ENCODE measurements at places on chromosomes 12 and 14.
A peak's percentile ranks its signal among the peaks of the same experiment; 100 is the strongest.

GRCh38 chr12:14769466-14769968, 33.8 kb downstream of the WBP11 start:
- peak; percentile 48 for DNase-seq

DNA sequence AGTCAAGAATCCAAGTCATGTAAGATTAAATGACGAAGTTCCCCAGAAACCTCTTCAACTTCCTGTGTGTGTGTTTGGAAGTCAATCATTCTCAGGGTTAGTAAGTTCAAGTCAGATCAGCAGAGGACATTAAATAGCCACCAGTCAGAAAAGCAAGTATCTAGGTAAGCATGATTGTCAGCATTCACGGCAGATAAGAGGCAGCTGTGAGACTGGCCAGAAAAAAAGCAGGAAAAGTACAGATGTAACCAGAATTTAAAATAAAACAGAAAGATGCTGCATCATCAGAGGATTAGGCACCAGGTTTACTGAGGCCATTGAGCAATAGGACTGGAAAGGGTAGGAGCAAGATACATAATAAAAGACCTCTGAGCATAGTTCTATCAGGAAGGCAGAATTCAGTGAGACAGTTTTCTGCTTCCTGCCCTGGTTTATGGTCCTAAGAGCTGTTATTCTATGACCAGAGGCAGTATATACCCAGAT, 606.9 kb downstream of the FSCB start:
- no peak for DNase-seq

DNA sequence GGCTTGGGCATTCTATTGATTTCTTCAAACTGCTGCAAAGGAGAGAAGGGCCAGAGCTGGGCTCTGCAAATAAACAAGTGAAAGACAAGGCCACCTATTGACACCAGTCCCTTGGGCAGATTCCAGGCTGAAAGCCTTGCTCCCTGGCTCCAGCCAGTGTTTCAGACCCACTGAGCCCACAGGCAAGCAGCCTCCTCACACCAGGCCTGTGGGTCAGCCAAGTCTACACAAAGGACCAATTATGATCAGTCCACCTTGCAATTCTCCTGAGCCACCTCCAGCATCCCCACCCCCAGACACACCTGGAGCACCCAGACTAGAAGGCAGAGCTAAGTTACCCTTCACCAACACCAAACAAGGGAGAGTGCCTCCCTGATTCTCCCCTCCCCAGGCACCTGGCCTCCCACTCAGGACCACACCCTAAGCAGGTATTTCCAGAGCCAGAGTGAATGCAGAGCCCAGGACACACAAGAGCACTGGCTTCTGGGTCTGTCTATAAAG, 13.8 kb downstream of the ACTN1 start:
- DNase-seq: no peak

- no peak for DNase-seq
Observed at GRCh38 chr14:70838076-70838475, 28.8 kb upstream of the MAP3K9 start.

GRCh38 chr14:64704143-64704742, at the start of gene PLEKHG3:
PLEKHG3 (plus strand) TSS chr14:64704424; CDS start chr14:64727632, 23,208 bp downstream.
- DNase-seq: peak; percentile 62

- DNase-seq: no peak
Observed at GRCh38 chr12:12474931-12475795, 87.5 kb downstream of the DUSP16 start.

- no peak for DNase-seq
Observed at GRCh38 chr14:75200451-75200850, 24.0 kb upstream of the TMED10 start.

DNA sequence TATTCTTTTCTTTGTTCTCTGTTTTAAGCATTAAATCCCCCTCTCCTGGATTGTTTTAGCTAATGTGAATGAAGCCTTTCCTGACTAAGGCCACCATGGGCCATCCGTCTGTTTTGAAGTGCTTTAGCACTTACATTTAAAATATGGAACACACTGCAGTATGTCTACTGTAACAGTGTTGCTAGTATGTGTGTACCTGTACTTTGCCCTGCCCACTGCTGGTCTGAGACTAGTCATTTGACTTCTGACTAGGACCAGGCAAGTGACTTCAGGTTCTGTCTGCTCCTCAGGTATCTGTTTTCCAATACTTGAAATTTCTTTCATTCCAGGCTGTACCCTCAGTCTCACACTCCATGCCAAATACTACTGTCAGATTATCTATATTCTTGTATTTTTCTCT, 120.1 kb upstream of the TSPAN8 start:
- no peak for DNase-seq

- DNase-seq: no peak
Observed at GRCh38 chr12:132384916-132385774, 55.8 kb upstream of the GALNT9 start.

DNA sequence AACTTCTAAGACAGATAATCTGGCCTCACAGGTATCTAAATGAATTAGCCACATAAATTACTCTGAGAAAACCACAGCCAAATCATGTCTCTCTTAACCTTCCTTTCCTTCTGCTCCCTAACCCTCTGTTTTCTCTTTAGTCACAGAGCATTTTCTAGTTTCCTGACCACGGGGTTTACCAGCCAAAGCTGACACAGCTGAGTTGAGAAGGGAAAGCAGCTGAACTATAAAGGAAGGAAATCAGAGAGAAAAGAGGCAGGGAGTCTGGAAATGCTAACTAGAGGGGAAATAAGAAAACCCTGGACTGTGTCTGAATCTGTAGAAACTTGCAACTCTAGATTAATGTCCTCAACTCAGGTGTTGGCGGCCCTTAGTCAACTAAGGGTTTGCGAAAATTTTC, 24.4 kb downstream of the ANKS1B start:
- DNase-seq: no peak

- peak; percentile 47 for DNase-seq
Observed at GRCh38 chr12:29710104-29710503, 73.6 kb downstream of the TMTC1 start.

DNA sequence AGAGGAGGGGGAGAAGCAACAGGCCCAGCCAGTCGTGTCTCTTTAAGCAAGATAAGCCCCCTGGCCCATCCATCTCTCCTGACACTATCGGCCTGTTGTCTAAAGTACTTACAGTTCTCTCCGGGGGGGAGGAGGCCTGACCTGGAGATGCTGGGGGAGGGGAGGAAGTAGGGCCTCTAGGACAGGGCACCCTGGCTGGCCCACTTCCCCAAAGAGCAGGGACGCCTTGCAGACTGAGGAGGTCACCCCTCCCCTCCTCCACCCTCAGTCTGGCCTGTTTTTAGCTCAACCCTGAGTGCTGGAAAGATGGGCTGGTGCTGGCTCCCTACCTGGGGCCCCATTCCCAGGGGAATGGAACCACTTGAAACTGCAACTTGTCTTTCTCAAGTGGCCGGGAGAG, 70.3 kb downstream of the TBX5 start:
- DNase-seq: no peak

DNA sequence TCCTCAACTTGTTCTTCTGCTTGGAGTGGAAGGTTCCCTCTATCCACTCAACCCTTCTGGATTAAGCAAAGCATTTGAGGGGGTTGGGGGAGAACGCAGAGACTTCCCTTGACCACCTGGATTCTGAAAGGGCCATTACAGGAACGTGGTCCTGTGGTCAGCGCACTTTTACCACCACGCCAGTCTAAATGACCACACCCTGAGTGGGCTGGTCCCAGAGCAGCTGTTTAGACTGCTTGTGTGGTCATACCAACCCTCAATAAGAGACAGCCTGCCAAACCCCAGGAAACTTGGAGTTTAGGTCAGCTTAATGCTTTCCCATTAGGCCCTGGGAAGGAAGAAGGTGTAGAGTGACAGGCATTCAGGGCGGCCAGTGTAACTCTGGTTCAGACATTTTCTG, 165.5 kb upstream of the ATP2B1 start:
- DNase-seq: no peak

DNA sequence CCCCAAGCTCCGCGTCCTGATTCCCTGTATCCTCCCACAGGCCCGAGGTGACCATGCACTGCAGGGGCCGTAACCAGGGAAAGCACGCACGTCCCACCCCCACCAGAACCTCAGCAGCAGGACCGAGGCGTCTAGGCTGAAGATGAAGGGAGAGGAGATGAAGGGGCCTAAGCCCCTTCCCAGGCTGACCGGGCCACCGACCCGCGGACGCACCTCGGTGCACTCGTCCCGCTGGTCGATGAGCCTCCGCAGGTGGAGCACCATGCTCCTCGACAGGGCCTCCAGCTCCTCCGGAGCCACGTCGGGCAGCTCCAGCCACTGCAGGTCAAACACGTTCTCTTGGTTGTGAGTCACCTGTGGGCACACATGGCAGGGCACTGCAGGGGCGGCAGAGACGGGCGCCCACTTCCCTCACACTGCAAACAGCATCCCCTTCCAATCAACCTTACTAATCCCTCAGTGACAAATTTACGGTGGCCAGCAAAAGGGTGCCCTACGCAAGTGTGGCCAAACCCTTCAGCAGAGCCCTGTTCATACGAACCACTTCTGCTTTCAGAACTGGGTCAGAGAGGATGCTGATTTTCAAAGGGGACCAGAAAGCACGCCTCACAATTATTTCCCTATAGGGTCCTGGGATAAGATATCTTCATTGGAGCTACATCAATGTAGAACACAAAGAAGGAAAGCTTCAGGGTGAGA, 77.8 kb downstream of the CCDC88C start:
- DNase-seq: no peak

DNA sequence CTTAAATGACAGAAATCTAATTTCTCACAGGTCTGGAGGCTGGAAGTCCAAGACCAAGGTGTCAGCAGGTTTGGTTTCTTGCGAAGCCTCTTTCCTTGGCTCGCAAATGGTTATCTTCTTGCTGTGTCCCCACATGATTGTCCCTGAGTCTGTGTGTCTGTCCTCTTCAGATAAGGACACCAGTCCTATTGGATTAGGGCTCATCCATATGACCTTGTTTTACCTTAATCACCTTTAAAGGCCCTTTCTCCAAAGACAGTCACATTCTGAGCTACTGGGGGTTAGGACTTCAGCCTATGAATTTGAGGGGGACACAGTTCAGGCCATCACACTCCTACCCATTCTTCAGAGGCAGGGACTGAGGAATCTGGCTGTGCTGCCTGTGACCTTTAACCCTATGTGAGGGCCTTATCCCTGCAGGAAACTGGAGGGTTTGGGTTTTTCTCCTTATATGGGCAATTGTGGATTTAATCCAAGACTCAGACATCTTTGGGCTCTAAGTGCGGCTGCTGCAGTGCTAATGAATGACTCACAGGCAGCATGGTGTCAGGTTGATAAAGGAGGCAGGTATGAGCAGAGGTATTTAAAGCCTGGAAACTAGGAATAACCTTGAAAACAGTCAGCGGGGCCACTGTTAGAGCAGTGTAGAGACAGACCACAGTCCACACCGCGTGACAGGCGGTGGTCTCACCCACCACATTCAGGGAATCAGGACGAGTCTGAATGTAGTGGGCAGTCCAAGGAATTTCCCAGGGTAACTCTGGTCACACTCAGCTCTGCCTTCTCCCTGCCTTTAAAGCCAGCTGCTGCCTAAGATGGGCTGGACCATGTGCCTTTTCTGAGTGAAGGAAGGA, 10.2 kb downstream of the TPCN1 start:
- DNase-seq: no peak

- no peak for DNase-seq
Observed at GRCh38 chr12:42382013-42382696, 56.2 kb downstream of the PPHLN1 start.

DNA sequence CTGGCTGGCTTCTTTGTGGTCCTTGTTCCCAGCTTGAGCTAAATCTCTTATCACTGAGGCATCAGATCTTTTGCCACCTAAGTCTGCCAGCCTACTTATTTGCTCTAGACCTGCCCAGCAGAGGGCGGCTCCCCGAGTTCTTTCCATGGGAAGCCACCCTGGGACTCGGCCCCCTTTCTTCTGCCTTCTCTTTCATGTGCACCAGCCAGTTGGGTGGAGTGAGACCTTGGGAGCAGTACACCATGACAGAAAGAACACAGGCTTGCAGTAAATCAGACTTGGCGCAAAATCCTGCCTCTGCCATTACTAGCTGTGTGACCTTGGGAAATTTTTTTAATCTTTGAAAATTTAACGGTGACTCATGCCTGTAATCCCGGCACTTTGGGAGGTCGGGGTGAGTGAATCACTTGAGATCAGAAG, 7.4 kb downstream of the SMAGP start:
- no peak for DNase-seq

DNA sequence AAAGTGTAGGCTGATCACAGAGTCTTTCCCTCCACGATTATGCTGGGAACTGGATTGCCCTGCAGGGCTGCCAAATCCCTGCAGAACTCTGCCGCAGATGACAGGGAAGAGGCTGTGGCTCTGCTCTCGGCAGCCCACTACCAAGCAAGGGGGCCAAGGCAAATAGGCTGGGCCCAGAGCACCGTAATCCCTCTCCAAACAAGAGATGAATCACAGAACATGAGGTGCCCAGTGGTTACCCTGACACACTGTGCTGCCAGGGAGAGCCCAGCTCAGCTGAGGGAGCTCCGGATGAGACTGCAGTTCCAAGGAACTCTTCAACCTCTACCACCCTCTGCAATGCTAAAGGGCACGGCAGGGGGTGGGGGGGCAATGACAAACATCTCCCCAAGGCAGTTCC, 33.9 kb downstream of the STON2 start:
- DNase-seq: no peak

DNA sequence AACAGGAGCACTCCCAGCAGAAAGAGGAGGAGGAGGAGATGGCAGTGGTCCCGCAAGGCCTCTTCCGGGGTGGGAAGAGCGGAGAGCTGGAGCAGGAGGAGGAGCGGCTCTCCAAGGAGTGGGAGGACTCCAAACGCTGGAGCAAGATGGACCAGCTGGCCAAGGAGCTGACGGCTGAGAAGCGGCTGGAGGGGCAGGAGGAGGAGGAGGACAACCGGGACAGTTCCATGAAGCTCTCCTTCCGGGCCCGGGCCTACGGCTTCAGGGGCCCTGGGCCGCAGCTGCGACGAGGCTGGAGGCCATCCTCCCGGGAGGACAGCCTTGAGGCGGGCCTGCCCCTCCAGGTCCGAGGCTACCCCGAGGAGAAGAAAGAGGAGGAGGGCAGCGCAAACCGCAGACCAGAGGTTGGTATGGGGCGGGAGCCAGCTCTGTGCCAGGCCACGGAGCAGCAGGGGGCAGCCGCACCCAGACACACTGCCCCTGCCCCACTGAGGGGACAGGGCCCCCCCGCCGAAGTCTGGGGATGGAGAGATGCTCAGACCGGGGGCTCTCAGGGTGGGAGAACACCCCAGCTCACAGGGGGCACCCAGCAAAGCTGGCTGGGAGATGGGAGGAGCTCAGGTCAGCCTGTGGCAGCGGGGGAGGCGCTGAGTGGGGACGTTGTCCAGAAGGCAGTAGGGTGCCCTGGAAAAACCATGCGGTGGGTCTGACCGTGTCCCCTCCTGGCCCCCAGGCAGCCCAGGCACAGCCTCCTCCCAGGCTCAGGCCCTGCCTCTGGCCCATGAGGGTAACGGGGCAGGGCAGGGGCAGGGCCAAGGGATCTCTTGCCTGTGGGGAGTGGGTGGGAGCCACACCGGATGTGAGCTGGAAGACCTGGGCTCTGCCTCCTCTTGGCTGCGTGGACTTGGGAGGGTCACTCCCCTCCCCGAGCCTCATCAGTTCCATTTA, 9.8 kb downstream of the CHGA start:
- no peak for DNase-seq

DNA sequence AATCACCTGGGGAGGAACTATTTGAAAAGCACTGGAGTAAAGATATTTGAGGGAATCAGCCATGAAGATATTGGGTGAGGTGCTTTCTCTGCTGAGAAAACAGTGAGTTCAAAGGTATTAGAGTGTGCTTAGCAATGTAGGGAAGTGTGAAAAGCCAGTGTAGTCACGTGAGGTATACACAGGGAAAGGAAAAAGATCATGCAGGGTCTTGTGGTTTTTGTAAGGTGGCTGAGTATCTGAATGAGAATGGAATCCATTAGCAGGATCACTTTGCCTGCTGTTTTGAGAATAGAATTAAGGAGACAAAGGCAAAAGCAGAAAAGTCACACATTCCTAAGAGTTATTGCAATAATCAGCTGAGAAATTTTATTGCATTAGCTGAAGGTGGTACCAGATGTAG, 193.0 kb downstream of the PIK3C2G start:
- no peak for DNase-seq

GRCh38 chr14:30822080-30822571, 52.2 kb upstream of the COCH start:
- no peak for DNase-seq
